ENCODE measurements at places on chromosomes 4 and X.

DNA sequence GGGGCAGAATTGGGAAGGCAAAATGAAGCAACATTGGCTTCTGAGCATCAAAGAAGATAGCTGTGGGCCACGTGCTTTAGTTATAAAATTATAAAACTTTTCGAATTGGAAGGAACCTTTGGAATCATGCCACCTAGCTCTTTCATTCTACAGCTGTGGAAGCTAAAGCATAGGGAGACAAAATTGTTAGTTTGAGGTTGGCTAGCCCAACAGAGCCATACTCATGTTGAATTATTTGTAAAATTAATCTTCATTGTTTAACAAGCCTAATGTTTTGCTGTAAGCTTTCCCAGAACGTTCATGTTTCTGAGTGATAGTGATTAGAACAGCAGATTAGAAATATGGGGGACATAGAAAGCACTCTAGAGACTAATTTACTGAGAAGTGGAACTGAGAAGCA is 35.9 kb downstream of the HHIP start:
- no peak for DNase-seq

DNA sequence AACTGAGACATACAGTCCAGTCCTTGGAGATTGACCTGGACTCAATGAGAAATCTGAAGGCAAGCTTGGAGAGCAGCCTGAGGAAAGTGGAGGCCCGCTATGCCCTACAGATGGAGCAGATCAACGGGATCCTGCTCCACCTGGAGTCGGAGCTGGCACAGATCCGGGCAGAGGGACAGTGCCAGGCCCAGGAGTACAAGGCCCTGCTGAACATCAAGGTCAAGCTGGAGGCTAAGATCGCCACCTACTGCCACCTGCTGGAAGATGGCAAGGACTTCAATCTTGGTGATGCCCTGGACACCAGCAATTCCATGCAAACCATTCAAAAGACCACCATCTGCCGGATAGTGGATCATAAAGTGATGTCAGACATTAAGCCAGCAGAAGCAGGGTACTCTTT is 20.4 kb upstream of the FRMPD3 start:
- DNase-seq: peak; percentile 68

- no peak for DNase-seq
These were observed 142.1 kb downstream of the TBL1X start for GRCh38 chrX:9606971-9607370.

GRCh38 chr4:108168160-108168670 is 517 bp downstream of the LEF1 start:
- peak; percentile 80 for DNase-seq

GRCh38 chr4:41943506-41943905 is 8.3 kb downstream of the TMEM33 start:
- DNase-seq: no peak

DNA sequence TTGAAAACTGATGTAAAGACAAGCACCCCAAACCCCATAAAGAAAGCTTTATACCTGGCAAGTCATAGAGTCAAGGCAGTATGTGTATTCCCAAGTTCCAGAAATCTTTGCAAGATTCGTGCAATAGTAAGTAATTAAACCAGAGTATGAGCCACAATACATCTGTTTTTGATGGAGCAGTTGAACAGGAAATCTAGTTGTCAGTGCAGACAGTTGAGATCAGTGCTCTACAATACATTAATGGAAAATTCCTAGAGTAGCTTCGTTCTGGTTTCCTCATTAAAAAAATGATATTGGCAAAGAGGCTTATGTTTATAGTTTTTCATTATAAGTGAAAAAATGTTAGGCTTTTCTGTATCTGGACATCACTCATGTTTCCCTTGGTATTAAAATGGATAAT is 575.3 kb downstream of the TRIML1 start:
- no peak for DNase-seq

DNA sequence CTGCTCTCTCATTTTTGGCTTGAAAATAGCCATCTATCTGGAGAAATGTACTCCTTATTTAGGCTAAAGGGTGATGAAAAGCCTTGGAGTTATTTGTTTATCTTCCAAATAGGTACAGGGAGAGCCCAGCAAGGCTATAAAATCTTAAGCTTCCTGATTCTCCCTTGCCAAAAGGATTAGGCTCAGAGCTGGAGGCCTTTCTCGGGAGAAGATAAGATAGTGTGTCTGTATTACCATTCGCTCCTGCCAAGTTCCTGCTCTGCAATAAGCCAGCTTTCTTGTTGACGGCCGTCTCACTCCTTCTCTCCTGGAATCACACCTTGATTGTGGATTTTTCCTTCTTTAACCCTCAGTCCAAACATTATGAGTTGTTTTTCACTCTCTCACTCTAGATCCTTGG is 171.8 kb upstream of the TTC29 start:
- no peak for DNase-seq

- DNase-seq: no peak
These were observed 65.4 kb downstream of the CCKAR start for GRCh38 chr4:26424838-26425237.

- peak; percentile 78 for DNase-seq
These were observed at the start of gene SASH3 for GRCh38 chrX:129779747-129780146. SASH3 (plus strand) TSS chrX:129779949; CDS start chrX:129780098, 149 bp downstream.

- DNase-seq: no peak
These were observed 13.3 kb downstream of the NCAPG start for GRCh38 chr4:17823871-17824669.

GRCh38 chrX:43861750-43862149 is 20.5 kb downstream of the MAOB start:
- DNase-seq: no peak

DNA sequence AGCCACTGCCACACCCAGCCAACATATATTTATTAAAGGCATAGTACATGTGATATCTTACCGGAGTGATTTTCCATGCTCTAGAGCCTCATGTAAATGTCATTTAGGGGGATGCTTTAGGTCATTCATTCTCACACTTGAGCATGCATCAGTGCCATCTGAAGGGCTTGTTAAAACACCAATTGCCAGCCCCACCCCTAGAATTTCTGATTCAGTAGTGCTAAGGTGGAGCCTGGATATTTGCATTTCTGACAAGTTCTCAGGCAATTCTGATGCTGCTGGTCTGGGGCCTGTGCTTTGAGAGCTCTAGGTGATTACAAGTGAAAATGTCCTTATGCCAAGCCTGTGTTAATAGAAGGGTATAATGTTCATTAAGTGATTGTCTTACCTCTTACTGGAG is 107.7 kb downstream of the PHEX start:
- no peak for DNase-seq

- DNase-seq: no peak
These were observed 10.8 kb downstream of the HNRNPDL start for GRCh38 chr4:82419451-82419850.

GRCh38 chr4:40325406-40326019 is 9.6 kb upstream of the CHRNA9 start:
- no peak for DNase-seq

- no peak for DNase-seq
These were observed 16.8 kb upstream of the NAT8L start for GRCh38 chr4:2042204-2042946.

DNA sequence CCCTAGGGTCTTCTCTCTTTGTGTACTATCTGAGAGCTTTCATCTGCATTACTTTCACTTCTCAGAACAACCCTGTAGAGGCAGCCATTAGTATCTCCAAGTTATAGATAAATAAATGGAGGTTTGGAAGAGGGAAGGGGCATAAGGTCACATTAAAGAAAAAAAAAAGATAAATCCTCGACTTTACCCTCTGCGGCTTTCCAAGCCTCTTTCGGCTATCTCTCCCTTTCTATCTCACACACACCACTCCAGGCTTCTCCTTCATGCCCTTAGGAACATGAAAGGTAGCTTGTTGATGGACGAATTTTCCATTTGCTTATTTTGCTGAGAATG is 660 bp upstream of the ARHGEF9 start:
- no peak for DNase-seq

DNA sequence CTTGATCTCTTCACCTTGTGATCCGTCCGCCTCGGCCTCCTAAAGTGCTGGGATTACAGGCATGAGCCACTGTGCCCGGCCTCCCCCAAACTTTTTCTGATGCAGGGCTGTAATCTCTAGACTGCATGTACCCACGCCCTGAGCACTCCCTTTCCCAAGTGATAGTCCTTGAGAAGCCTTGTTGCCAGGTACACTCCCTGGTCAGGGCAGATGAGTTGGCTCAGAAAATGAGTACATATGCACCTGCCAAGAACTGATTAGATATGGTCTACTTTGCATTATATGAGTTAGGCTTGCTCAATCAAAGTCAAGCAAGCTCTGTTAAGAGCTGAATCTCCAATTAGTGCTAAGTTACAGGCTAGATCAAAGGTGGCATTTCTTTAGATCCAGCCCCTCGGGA is 20.3 kb downstream of the APOO start:
- DNase-seq: no peak

DNA sequence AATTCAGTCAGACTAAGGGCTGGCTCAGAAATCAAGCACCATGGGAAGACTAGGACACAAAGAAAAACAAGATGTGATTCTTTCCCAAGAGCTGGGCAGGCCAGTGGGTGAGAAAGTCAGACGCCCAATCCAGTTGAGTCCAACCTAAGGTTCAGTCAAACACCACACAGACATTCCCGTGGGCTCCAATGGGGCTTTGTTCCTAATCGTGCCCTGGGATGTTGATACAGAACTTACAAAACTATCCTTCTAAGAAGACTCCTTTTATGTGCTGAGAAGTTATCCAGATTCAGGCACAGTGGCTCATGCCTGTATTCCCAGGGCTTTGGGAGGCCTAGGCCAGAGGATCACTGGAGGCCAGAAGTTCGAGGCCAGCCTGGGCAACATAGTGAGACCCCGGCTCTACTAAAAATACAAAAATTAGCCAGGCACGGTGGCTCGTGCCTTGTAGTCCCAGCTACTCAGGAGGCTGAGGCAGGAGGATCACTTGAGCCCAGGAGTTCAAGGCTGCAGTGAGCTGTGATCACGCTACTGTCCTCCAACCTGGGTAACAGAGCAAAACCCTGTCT is 3.7 kb downstream of the BLOC1S4 start:
- no peak for DNase-seq

DNA sequence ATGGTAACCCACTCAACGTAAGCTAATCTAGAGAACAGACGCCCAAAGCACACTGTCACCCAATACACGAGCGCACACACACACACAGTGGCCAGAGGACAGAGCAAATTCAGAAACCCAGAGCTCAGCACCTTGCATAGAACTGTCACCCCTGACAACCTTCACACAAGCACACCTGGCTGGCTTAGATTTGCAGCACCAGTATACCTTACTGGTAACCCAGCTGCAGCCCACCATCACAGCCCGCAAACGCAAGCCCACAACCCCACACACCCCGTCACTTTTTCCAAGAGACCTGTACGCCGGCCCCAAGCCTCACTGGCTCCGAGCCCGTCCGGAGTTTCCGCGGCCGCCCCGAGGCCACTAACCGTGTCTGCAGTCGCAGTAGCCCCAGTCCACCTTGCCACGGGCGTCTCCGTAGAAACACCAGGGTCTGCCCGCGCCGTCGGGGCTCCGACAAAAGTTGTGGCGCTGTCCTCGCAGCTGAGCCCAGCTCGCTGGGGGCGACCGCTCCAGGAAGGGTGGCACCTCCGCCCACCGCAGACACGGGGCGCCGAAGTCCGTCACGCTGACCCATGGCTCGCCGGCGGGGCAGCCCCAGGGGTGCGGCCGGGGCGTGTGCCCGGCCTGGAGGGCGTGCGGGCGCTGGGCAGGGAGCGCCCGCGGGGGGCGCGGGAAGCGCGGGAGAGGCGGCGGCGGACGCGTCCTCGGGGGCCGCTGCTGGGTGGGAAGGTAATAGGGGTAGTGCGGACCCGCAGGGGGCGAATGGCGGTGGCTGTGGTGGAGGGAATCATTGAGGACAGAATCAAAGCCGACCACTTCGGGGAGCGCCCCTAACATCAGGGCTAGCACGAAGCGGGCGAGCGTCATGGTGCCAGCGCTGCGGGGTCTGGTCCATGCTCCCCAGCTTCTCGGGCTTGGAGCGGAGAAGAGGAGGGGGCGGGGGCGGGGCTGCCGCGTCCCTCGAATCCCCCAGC is 664 bp downstream of the PRSS12 start:
- peak; percentile 55 for DNase-seq

DNA sequence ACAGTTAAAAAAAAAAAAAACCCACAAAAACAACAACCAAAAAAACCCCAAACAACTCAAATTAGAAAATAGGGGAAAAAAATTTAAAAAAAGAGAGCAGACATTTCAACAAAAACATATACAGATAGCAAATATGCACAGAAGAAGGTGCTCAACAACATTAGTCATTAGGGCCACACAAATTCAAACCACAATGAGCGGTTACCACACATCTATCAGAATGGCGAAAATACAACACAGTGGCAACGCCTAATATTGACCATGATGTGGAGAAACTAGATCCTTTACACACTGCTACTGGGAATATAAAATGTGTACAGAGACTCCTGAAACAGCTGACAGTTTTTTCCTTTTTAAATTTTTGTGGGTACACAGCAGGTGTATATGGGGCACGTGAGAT is 19.4 kb downstream of the LYAR start:
- DNase-seq: no peak

DNA sequence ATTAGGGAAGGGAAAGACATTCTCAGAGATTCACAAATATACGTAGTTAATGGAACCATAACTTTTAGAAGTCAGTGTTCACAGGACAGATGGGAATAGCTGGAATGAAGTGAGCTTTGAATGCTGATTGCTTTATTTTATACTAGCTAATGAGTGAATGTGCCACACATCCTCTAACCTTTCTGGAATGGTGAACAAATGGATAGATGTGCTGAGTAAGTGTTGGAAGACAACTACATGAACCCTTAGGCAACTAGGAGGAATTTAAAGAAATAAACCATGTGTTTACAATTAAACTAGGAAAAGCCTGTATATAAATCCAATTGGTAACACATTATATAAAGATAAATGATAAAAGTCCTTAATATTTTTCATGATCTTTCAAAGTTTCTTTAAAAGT is 91.6 kb upstream of the LIMCH1 start:
- no peak for DNase-seq

DNA sequence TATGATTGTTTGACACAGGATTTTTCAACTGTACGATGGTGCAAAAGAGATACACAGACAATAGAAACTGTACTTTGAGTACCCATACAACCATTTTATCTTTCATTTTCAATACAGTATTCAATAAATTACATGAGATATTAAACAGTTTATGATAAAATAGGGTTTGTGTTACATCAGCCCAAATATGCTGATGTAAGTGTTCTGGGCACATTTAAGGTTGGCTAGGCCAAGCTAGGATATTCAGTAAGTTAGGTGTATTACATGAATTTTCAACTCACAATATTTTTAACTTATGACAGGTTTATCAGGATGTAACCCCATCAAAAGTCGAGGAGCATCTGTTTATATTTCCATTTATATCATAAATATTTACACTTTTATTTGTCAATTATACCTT is 42.9 kb upstream of the PLS3 start:
- no peak for DNase-seq

DNA sequence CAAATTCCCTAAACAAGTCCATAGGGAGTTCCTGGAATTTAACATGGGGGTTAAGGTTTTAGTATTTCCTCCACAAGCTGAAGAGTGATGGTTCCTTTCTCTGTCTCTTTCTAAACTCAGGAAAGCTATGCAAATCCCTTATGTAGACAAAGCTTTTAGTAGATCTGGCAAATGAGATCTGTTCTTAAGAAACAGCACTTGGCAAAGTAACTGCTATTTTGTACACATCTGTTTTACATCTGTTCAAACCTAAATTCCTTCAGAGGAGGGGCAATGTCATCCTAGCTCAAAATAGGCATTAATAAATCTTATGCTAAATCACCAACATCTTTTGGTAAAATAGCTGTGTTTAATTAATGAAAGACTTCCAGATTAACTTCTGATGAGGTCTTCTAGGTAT is 137.8 kb upstream of the TBC1D9 start:
- no peak for DNase-seq

- no peak for DNase-seq
These were observed 315.8 kb downstream of the STIM2 start for GRCh38 chr4:27176400-27176799.
